ENCODE measurements at places on chromosomes 3 and 15. TPM values are rescaled to one million over a fixed set of nuclear protein-coding genes. Genes with fewer than 3 reads are reported as not detected.

DNA sequence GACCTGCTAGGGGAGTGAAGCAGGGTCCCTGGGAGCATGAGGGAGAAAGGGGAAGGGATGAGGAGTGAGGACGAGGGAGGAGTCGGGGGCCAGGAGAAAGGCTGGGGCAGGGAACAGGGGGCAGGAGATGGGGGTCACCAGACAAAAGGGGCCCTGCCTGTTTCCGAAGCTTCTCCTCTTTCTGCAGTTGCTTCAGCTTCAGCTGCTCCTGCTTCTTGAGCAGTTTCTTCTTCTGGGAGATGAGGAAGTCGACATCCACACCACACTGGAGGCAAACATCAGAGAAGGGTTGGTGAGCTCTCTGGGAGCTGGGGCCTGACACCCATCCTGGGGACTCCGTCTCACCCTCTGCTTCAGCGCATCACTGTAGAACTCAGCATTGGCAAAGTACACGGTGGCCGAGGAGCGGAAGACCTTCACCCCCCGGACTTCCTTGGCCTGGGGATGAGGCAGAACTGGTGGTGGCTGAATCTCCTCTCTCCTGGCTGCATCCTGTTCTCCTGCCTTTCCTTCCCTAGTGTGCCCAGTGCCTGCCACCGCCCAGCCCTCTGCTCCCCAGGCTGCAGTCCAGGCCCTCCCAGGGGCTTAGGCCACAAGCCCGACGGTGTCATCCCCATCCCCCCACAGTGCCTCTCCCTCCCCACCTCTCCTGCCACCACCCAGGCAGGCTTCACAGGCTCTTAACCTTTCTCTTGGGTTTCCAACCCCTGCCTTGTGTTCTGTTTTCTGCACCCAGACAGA is 6.8 kb downstream of the SLC26A6 start:
- no peak for DNase-seq

DNA sequence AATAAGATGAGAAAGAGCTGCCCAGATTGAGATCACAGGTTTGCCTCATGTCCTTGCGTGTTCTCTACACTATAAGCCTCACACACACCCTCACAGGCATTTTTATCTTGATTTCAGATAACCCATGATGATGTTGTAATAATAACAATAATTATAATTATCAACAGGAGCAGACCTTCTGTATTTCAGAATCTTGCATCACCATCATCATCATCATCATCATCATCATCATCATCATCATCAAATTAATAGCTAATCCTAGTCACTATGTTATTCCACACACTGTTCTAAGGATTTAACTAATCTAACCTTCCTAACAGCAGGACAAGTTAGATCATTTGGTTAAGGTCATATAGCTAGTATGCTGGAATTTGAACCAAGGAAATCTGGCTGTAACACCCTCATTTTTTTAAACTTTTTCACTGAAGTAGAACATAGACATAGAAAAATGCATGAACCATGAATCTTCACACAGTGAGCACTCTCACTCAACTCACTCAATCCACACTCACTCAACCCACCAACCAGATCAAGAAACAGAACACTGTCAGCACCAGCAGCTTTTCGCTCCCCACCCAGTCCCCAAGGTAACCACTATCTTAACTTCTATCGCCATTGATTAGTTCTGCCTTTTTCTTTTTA is 1.8 kb upstream of the SH2D7 start:
- DNase-seq, result no peak

DNA sequence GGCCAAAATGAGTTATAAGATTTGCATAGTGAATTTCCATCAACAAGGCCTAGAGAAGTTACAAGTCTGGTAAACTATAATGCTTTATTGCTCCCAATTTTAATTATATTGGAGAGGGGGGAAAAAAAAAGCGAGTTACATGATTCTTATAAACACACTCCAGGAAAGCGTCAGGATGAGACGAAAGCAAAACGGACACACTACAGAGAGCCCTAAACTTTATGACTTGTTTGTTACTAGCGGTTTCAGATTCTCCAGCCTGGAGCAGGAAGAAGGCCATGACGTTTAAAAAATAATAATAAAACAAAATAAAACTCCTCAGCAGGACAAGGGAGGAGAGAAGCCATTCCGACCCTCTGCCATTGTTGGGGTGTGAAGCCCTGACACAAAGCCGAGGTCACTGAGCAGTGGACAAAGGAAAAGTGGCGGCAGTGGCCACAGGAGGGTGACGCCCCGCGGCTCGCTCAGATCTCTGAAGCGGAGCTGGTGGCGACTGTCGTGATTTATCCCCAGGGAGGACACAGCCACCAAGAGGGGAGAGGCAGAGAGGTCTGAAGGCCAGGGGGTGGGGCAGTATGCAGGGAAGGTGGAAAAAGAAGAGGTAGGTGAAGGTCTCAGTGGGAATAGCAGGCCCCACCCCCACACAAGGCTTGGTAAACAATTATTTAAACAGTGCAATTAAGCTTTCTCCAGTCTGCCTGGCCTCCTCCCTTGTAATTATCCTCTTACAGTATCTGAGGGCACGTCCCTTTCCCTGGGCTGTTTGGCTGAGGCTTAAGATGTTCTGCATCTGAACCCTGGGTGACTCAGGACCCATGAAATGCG is 45.3 kb downstream of the ADAMTS9 start:
- no peak for DNase-seq

DNA sequence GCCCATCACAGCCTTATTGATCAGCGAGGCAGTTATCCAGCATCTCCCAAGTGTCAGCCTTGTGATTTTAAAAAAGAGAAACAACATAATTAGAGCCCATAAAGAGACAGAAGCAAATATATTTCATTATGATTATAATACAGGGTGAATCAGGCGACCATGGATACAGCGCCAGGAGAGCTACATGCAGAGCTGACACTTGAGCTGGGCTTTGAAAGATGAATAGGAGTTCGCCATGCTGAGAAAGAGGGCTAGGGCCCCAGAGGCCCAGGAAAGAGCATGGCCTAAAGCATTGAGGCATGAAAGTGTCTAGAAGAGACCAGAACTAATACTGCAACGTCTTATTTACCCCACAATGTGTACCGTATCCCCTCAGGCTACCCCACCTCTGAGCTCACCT is 4.2 kb upstream of the CORO2B start:
- DNase-seq, result no peak

GRCh38 chr15:77901921-77902750 is 175.4 kb downstream of the TBC1D2B start:
- no peak for DNase-seq

- DNase-seq, result peak; percentile 98
Measured at GRCh38 chr3:161220850-161221753, at the start of gene NMD3. NMD3 (plus strand) TSS chr3:161221311; CDS start chr3:161222014, 703 bp downstream.

GRCh38 chr15:90300988-90301706 is 35.7 kb downstream of the NGRN start:
- peak; percentile 45 for DNase-seq

DNA sequence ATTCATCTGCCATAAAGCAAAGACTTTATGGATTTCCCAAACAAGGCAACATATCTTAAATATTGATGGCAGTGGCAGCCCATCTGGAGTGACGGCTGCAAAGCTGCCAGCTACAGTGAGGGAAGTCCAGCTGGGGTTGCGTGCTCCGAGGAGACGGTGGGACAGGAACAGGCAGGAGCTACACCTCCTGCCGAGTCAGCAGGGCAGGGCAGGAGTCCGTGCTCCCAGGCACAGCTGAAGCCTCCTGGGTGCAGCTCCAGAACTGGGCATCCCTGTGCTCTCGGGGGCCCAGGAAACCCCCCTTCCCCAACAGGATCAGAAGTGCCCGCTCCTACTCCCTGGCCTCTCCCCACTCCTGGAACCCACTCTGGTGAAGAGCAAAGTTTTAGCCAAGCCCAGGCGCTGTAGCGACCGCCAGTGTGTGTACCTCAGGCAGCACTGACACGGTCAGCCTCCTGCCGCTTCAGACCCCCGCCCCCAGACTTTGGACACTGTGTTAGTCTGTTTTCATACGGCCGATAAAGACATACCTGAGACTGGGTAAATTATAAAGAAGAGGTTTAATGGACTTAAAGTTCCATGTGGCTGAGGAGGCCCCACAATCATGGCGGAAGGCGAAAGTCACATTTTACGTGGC is 556.4 kb upstream of the CCDC54 start:
- no peak for DNase-seq

- DNase-seq, result no peak
Measured at GRCh38 chr3:127639173-127640041, 10.4 kb downstream of the PODXL2 start.

- DNase-seq, result peak; percentile 87
Measured at GRCh38 chr15:55108858-55109518, 87.8 kb downstream of the RSL24D1 start.

GRCh38 chr15:90114451-90114901 is 12.2 kb upstream of the IDH2 start:
- DNase-seq, result no peak

GRCh38 chr3:86744051-86744450 is 246.9 kb downstream of the VGLL3 start:
- DNase-seq, result peak; percentile 3

DNA sequence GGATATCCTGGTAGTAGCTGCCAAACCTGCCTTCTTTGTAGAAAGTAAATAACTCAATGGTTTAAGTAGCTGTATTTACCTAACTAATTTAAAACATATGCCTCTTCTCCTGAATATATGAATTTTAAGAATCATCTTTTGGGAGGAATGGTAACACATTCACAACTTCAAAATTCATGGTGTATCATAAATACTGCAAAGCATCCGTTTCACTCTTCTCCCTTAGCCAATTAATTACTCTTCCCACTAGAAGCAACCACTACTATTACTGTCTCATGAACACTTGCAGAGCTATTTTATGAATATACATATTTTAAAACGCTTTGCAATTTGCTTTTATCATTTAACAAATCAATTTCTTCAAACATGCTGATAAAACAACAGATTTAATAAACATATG is 59.0 kb upstream of the USP50 start:
- no peak for DNase-seq

GRCh38 chr3:50551054-50551659 is 16.4 kb downstream of the C3orf18 start:
- peak; percentile 66 for DNase-seq

DNA sequence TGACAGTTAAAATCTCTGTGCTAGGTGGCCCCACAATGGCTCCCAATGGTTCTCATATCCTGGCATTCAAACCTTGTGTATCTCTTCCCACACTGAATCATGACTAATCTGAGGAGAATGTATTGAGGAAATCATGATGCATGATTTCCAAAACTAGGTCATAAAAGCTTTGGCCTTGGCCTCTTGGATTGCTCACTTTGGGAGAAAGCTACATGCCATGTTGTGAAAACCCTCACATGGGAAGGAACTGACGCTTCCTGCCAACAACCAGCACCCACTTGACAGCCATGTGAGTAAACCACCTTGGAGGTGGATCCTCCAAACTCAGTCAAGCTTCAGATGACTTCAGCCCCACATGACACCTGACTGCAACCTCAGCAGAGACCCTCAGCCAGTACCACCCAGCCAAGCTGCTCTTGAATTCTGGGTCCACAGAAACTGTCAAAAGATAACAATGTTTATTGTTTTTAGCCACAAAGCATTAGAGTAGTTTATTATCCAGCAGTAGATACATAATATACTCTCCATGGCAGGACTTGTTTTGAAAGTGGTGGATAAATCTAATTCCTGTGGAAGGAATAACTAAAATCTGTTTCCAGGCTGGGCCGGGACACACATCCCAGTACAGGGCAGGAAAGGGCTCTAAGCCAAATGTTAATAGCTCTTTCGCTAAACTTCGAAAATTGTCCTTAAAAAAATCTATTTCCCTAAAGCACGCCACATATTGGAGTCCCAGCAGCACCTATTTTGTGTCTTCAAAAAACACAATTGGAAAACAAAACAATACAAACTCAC is 1.0 kb upstream of the ZNF620 start:
- DNase-seq, result no peak

DNA sequence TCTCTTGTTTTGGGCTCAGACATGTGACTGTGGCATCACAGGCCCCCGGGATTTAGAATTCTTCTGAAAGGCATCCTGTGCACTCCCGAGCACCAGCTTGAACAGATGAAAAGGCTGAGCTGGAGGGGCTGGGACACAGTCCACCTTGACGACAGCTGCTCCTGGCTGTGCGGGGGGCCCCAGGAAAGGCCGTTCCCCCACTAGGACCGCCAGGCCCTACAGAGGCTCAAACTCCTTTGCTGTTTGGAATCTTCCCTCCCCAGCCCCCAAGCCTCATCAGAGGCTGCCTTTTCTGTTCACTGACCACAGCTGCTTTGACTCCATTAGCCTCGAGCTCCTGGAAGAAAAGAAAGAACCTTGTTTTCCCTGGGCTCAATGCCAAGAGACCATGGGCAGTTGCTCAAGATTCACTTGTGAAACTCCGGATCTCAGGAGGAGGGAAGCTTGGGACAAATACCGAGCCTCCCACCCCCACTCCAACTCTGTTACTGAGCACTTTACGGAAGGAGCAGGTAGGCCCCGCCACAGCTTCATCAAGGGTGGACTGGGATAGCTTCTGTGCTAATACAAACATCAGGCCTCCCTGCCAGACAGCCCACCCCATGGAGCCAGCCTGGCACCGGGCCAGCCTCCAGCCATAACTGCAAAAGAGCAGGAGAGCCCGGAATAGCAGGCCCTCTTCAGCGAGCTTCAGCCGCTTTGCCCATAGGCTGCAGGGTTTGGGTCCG is 15.7 kb downstream of the CIDEC start:
- peak; percentile 92 for DNase-seq

GRCh38 chr15:100147828-100148227 is 193.9 kb downstream of the ADAMTS17 start:
- DNase-seq, result no peak

DNA sequence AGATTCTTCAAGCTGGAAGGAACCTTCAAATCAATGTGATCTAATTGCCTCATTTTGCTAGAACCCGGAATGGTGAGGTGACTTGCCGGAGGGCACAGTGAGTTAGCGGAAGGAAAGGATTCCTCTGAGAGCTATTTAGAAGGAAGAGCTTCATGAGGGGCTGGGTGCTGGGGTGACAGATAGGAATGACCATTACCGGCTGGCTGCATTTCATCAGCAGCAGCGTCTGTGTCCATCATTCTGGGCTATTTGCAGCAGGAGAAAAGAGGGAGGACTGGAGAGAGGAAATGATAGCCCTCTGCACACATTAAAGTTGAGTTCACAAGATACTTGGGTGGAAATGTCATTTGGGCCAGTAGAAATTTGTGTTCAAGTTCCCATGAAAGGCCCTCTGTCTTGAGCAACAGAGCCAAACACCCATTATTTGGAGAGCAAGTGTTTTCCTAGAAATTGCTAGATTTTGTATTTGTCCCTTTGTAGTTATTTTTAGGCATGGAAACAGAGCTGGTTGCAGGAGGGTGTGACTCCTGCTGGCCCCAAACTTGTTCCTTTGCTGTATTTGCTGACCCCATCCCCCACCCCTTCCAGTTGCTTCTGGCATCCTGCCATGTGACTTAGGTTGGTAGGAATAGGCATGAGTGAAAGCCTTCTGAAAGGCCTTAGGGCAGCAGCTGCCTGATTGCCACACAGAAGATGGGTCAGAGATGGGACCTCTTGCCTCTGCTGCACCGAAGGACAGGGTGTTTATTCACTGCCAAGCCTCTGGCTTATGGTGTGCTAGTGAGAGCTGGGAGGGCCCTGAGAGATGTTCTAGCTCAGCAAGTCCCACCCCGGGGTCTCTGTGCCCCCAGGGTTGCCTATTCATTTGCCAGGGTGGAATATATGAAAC is 87.5 kb upstream of the PLXNA1 start:
- peak; percentile 44 for DNase-seq

- DNase-seq, result peak; percentile 53
Measured at GRCh38 chr3:64260431-64260830, 35.2 kb upstream of the PRICKLE2 start.

ISL2 gene
- polyA plus RNA-seq, result 0.38 TPM

ACKR2 gene
- 1.1 TPM for polyA plus RNA-seq

PARP15 gene
- polyA plus RNA-seq, result 2.4 TPM

ACTRT3 gene
- 2.5 TPM for polyA plus RNA-seq

SNX33 gene
- 13.6 TPM for polyA plus RNA-seq

CDC25A gene
- polyA plus RNA-seq, result 0.57 TPM

MUSTN1 gene
- 4.6 TPM for polyA plus RNA-seq

MKRN3 gene
- 0.30 TPM for polyA plus RNA-seq

MYH15 gene
- polyA plus RNA-seq, result 0.06 TPM

SPTSSB gene
- 0.20 TPM for polyA plus RNA-seq

Measured in lung (tissue), 17 donors.